Stimulated activated CD4-positive, alpha-beta T cell treated with anti-CD3 and anti-CD28 coated beads, Interleukin-2, amount 100 ng/mL, for 48 hours (primary cell): ENCODE measurements at places on chromosomes 11 and 22.

DNA sequence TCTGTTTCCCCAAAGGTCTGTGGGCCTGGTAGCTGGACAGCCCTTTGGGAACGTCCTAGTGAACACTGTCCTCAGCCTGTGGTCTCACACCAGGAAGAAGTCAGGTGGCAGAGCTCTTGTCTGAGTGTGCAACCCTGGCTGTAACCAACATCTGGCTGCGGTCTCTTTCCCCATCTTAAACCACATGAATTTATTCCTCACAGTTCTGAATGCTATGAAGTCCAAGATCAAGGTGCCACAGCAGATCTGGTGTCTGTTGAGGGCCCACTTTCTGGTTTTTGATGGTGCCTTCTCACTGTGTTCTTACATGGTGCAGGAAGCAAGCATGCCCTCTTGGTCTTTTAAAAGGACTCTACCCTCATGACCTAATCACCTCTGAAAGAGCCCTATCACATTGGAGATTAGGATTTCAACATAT lies 2.7 kb downstream of the UPB1 start:
- DNase-seq = no peak

GRCh38 chr11:78226684-78227680 lies 38.3 kb downstream of the USP35 start:
- no peak for DNase-seq

DNA sequence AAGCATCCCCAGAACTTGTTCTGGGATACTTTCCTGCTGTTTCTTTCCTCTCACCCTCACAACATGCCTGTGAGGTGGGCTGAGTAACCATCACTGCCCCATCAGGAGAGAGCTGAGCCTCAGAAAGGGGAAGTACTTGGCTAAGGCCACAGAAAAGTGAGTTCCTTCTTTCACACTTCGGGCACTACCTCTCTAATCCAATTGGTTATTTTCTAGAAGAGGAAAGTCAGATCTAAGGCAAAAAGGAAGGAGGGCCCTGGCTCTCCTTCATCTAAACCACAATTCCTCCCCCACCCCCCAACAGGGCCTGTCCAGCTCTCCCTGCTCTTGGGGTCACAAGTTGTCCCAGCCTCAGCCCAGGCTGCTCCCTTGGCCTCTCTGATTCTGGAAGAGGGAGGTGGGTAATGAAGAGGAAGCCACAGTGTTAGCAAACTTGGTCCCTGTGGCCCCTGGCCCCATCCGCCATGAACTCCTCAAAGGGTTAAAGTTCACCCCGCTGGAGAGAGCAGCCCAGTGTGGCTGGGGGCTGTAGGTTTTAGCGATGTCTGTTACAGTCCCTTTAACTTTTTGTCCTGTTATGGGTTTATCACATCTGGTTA lies 34.0 kb downstream of the SLC22A12 start:
- no peak for DNase-seq

- no peak for DNase-seq
Observed at GRCh38 chr22:17087498-17088131, 2.8 kb downstream of the IL17RA start.

DNA sequence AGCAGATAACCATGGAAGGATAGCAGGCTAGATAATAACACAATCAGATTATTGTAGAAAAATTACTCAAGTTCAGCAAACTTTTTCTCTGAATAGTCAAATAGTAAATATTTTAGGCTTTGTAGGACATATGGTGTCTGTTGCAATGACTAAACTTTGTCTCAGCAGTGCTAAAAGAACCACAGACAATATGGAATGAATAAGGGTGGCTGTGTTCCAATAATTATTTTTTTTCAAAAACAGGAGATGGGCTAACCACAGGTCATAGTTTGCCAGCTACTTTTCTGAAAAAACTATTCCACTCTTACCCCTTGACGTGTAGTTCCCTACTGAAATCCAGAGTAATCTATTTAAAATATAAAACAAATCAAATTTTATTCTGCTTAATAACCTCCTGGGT lies 153.9 kb upstream of the LRRC4C start:
- DNase-seq = no peak

- DNase-seq = no peak
Observed at GRCh38 chr11:64126796-64127195, 39.1 kb downstream of the MACROD1 start.
